ENCODE measurements at places on chromosomes 6 and 20.

GRCh38 chr20:17344790-17345189 lies 118.0 kb downstream of the PCSK2 start:
- no peak for DNase-seq

GRCh38 chr6:168121303-168121665 lies 42.3 kb upstream of the FRMD1 start:
- no peak for DNase-seq

DNA sequence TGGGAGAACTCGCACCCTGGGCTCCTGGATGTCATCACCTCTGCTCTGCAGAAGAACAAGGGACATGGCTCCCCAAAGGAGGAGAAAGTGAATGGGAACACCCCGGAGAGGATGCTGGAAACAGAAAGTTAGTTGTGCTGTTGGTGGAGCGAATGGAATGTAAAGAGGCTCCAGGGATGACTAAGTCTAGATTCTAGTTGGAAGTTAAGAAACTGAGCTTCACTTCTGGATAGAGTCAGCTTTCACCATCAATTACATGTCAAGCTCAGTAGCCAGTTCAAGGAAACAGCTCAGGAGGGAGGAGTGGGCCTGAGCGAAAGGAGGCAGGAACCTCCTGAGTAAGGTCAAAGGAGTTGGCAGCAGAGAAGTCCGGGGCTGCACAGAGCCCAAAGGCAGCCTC lies 132.1 kb upstream of the ARID1B start:
- DNase-seq = no peak

DNA sequence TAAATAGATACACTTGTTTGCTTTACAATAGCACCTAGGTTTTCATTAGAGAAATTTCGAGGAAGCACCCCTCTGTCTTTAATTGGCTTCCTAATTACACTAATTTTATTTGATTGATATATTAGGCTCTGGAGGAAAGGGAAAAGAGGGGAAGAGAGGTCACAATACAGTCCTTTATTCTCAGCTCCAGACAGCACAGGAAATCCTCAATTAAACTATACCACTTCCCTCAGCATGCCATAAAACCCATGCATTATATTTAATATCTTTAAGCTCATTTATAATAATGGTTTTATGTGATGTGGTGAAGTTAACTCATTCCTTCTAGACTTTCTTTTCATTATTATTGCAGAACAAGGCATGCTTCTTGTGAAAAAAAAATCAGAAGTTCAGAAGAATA lies 17.7 kb upstream of the PDE7B start:
- no peak for DNase-seq

GRCh38 chr6:141309295-141309694 lies 823.4 kb upstream of the GJE1 start:
- no peak for DNase-seq

- no peak for DNase-seq
Measured at GRCh38 chr6:23417133-23417532, 708.9 kb upstream of the NRSN1 start.

DNA sequence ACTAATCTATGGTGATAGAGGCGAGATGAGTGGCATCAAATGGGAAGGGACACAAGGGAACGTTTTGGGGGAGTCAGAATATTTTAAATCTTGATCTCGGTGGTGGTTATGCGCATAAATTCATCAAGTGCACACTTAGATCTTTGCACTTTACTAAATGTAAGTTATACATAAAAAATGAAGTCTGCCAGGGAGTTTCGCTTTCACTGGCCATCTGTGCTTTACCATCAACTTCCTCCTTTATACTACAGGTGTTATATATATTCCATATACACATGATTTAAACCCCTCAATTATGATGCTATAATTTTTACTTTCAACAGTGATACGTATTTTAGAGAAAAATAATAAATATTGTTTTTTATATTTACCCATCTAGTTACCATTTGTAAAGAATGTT lies 97.6 kb upstream of the AKIRIN2 start:
- no peak for DNase-seq

DNA sequence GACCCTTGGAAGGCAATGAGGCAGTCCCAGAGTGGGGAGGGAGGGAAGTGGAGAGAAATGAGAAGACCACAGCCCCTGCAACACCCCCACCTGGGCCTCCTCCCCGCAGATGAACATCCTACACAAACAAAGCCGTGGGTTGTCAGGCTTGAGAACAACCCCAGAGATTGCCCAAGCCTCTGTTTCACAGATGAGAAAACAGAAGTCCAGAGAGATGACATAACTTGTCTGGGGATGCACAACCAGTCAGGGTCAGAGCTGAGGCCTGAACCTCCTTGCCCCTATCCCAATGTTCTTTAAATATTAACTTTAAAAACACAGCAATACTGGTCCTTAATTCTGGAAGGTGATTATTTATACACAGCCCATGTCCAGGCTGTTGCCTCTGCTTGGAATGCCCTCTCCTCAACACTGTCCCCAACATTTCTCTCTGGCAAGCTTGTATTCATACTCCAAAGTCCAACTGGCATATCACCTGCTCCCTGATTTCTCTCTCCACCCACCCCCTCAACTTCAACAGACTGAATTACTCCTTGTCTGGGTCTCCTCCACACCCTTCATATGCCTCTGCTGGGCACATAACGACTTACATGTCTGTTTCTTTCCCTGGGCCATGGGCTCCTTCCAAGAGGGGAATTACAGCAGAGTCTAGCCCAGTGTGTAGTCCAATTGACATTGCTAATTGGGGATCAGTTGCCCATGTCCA lies 135.5 kb upstream of the LRFN2 start:
- DNase-seq = no peak

- no peak for DNase-seq
Measured at GRCh38 chr6:148448369-148449012, 105.9 kb downstream of the SASH1 start.

GRCh38 chr6:150900049-150900448 lies 34.5 kb downstream of the MTHFD1L start:
- no peak for DNase-seq

GRCh38 chr6:87518453-87518852 lies 45.7 kb downstream of the SLC35A1 start:
- DNase-seq = no peak

- DNase-seq = no peak
Measured at GRCh38 chr6:159913862-159914564, 23.2 kb downstream of the MAS1 start.

DNA sequence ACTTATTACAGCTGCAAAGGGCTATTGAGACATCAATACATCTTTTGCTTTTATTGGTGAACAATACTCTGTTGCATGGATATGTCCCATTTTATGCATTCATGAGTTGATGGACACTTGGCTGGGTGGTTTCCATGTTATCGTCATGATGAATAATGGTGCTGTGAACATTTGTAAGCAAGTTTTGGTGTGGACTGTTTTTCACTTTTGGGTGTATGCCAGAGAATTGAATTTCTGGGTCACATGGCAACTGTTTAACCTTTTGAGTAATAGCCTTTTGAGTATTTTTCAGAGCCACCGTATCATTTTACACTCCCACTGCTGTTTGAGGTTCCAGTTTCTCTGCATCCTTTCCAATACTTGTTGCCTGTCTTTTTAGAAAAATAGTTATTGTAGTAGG lies 107.0 kb downstream of the JARID2 start:
- no peak for DNase-seq

- no peak for DNase-seq
Measured at GRCh38 chr6:53014744-53015143, 19.7 kb upstream of the GSTA4 start.

DNA sequence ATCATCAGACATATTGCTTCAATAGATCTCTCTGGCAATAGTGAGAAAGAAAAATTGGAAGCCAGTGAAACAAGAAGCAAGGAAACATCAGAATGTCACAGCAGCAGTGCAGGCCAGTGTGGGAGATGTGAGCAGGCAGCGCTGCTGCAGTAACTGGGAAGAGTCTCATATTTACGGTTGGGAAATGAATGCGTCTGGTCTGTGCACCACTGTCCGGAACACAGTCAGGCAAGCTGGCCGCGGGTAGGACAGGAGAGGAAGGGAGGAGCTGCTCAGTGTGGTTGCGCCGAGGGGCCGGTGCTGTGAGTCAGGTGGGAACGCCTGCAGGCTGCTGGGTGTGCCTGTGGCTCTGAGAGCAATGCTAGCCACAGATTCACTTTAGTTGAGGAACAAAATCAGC lies 6.4 kb upstream of the PSMG4 start:
- DNase-seq = no peak

GRCh38 chr20:59743767-59744485 lies 139.6 kb downstream of the PHACTR3 start:
- DNase-seq = no peak

GRCh38 chr20:2751347-2751877 lies 49.0 kb downstream of the CPXM1 start:
- no peak for DNase-seq

DNA sequence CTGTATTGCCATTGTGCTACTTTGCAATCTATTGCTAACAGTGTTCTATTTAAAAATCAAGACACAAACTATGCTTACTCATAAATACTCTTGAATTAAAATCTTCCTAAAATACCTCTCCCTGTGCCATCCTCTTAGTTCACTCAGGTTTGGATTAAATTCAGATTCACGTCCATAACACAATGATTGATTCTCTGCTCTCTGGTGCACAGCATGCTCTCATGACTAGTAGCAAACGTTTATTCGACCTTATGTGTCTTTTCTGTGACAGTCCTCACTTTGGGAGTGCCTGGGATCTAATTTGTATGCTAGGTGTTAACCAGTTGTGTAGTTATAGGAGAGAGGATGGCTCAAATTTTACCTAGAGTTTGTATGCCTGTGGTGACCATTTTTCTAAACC lies 270.4 kb upstream of the FKBP1C start:
- DNase-seq = no peak

- peak; percentile 45 for DNase-seq
Measured at GRCh38 chr20:49230561-49231133, 11.4 kb downstream of the DDX27 start.

DNA sequence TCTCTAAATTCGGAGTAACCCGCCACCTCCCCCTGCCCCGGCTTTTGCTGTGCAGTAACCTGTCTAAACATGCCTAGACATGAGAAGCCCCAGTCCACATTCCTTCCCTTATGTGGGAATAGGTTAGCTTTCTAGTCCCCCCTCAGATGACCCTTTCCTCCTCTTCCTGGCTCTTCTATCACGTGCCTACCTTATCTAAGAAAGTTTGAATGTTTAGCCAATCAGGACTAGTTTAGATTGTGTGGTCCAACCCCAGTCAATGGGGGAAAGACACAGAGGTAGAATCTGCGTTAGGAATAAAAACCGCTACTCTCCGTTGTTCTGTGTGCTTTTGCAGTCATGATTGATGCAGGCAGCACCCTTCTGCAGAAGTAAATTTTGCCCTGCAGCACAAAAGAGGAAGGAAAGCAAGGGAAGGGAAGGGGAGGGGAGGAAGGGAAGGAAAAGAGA lies 69.0 kb upstream of the CD93 start:
- DNase-seq = no peak

- no peak for DNase-seq
Measured at GRCh38 chr6:45558858-45559257, 181.1 kb upstream of the SUPT3H start.

- peak; percentile 30 for DNase-seq
Measured at GRCh38 chr6:20400456-20401204, 1.0 kb upstream of the E2F3 start.
